ENCODE measurements at places on chromosomes 4 and X.

DNA sequence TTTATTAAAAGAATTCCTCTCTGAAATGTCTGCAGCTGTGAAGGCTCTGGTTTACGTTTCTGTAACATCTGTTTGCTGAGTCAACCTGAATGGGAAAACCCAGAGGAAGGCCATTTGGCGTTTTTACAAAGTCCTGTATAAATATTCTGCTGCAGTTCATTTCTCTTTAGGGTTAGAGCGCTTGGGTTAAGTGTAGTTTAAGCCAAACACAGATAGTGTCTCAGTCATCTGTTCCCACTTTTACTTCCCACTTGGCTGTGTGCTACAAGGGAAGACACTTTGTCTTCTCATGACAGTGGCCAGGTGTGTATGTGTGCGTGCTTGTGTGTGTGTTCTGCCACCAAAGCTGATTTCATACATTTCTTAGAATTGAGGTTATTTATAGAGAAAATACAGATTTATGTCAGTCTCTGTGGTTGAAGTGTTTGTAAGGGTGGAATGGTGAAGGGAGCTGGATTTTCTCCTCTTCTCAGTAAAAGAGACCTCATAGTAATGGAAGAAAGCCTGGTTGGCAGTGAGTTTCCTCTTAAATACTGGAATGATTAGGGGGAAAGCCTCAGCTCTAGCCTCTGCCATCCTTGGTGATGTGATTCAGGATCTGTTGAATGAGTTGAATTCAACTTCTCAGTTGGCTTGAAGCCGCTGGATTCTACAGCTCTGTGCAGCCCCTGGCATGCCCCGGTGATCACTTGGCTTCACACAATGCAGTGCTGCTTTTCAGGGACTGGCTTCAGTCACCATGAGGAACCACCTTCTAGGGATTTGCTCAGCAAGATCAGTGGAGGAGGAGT, 50.6 kb downstream of the JADE1 start:
- no peak for DNase-seq

GRCh38 chr4:163139048-163139447, 27.6 kb downstream of the NAF1 start:
- DNase-seq: no peak

DNA sequence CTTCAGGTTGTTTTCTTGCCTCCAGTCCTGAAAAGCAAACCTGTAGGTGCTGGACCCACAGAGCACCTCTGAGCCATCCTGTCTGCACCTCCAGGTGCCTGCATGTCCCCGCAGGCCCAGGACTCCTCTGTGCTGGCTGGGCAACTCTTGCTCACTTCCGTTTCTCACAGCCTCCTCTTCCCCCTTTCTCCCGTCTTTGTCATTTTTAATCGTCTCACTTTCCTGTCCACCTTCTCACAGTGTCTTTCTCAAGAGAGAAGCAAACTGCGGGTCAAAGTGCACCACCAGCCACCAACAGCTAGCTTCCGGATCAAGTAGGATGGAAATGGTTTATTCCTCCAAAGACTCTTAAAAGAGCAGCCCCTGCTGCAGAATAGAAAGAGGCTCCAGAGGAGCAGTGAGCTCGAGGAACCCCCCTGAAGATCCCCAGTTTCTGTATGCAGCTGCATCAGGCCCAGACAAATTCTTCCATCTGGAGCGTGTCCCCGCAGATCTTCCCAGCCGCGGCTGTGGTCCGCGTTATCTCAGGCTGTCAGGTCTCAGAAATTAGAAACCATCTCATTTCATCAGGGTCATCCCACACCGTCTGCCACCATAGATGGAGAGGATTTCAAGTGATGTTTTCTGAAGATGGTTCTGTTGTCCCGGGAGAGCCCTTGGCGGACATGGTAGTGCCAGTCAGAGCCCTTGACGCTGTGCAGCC, 87.7 kb downstream of the FHDC1 start:
- no peak for DNase-seq

DNA sequence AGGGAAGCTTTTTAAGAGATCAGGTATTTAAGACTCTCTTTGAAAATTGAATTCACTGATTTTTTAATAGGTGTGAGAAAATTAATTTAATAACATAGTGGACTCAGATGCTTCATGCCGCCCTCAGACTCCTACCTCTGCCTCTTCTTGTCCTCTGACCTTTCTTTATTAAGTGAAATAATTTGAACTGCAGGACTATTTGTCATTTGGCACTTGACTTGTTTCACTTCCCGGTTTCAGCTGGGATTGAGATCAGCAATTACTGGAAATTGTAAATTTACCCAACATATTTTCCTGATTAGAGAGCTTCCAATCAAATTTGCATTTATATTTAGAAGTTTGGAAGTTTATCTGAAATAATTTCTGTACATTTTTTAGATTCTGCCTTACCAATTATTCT, 116.8 kb downstream of the CBR4 start:
- no peak for DNase-seq

DNA sequence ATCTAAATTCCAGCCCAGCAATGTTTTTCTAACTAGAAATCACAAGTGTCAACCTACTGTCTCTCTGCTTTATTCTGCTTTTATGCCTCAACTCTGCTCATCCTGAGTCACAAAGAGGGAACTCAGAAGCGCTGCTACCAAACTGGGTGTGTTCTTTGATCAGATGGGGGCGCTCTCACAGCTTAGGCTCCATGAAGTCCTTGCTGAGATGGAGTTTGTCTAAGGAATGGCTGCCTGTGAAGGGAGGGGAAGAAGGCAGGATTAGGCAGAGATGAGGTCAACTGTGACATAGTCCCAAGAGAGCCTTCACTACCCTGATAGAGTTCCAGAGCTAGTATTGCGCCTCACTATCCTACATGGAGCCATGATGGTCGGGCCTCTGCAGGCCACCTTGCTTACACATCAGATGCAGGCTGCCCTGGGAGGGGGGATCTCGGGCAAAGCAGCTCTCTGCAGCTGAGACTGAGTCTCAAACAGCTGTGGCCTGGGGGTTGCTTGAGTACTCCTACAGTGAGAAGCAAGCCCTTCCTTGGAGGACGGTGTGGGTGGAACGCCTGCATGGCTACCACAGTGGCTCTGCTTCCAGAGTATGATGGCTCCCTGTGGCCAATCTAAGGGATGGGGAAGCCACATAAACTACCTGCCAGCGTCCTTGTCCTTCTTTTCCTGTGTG, 219.9 kb downstream of the CCNG2 start:
- DNase-seq: no peak

- no peak for DNase-seq
These were observed 10.2 kb upstream of the HPGD start for GRCh38 chr4:174532445-174532844.

GRCh38 chr4:11427121-11427996, 1.3 kb downstream of the HS3ST1 start:
- peak; percentile 33 for DNase-seq

DNA sequence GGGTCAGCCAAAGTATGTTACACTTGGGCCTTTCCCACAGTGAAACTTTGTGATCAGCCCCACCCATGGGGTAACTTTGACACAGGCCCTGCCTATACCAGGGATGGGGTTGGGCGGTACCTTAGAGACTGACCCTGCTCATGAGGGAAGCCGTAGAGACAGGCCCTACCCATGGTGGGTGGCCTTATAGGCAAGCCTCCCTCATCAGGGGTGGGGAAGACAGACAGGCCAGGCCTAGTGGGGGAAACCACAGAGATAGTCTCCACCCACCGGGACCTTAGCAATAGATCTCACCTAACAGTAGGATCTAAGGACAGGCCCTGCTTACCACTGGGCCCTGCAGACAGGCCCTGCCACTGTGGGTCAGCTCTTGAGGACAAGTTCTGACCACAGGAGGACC, 6.8 kb downstream of the PLP2 start:
- DNase-seq: no peak

DNA sequence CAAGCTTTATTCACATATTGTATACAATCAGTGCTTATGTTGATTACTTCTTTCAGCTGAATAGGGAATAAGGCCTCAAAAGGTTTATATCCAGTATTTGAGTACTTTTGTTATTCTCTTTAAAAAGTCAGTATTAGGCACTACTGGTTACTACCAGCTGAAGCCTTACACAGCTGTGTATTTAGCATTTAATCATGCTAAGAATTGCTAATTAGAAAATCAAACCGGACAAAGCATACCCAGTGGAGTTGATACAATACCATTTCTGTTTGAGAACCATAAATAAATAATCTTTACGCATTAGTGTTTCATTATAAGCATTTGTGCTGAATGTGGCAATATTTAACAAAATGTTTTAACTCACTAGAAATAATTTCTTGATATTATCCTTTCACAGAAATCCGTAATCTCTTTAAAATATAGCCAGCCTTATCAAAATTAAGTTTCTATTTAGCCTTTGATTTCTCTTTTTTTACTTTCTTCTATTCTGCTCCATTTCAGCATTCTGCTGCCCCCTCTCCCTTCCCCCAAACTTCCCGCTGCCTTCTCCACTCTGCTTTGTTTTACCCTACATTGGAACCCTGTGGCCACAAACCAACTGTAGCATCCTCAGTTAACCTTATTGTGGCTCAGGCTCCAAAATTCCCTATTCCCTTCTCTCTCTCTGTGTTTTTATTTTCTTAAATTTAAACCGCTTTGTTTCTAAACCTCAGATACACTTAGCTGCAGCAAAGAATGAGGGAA, 37.8 kb downstream of the UGT8 start:
- DNase-seq: no peak

- DNase-seq: no peak
These were observed 151.8 kb downstream of the POU4F2 start for GRCh38 chr4:146790515-146790914.

DNA sequence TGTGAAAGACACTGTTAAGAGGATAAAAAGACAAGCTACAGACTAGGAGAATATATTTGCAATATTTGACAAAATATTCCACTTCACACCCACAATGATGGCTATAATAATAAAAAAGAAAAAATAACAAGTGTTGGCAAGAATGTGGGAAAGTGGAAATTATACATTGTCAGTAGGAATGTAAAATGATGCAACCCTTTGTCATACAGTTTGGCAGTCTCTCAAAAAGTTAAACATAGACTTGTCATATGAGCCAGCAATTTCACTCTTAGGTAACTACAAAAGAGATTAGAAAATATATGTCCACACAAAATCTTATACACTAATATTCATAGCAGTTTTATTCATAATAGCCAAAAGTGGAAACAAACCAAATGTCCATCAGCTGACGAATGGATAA, 5.2 kb upstream of the RADX start:
- no peak for DNase-seq

- DNase-seq: no peak
These were observed 269.7 kb downstream of the HS3ST1 start for GRCh38 chr4:11158971-11159370.

DNA sequence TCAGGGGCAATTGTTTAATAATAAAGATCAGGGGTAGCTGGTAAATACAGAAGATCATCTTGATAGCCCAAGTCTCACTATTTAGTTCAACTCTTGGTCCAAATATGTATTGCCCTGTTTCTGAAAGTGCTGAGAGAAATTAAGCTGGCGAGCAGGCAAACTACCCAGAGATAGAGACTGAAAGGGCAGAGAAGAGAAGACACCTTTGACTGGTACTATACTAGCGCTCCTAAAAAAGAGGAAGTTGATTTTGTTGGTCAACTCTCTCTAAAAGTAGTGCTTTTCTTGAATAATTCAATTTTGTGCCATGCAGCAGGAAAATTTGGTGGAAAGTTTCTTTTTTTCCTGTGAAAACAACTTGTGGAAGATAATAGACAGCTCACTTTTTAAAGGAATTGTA, 64.0 kb downstream of the IGSF1 start:
- no peak for DNase-seq

DNA sequence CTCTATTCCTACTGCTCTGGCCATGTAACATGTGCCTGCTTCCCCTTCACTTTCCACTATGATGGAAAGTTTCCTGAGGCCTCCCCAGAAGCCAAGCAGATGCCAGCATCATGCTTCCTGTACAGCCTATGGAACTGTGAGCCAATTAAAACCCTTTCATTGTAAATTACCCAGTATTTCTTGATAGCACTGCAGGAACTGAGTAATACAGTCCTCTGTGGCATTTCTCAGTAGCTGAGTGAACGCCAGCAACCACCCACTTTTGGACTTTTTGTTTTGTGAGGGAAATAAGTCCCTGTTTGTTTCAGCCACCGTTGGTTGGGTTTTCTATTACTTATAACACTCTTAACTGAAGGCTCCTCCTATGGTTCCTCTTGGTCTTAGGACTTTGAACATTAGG, 104.1 kb downstream of the C4orf51 start:
- no peak for DNase-seq

DNA sequence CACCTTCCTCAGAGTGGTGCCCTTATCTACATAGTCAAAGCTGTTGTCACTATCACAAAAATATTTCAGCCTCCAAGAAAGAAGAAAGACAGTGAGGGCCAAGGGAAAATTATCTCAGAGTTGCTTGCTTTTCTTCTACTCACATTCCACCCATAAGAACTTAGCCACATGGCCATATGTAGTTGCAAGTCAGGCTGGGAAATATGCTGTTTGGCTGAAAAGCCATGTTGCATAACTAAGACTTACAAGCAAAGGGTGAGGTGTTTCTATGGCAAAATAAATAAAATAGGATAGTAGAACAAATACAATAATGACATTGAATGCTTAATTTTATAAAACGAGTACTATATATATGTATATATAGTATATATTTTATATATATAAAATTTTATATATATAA, 365.9 kb upstream of the PABPC4L start:
- no peak for DNase-seq

DNA sequence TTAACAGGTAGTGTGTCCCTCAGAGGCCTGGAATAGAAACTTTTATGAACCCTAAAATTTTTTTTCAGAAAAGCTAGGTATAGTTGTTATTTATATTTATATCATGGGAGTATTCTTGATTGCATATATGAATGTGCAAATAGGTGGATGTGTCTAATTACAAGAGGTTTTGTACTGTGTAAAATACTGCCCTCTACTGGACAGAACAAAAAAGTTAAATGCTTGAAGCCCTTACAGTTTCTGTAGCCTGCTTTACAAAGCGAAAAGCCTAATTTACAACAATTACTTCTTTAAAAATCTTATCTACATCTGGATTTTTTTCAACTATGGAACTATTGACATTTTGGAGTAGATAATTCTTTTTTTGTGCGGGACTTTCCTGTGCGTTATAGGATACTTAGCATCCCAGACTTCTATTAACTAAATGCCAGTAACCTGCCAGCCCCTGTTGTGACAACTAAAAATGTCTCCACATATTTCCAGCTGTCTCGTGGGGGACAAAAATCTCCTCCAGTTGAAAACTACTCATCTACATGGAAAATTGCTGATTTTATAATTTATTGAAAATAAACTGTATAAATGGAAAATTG, 35.1 kb downstream of the ENPEP start:
- DNase-seq: no peak

DNA sequence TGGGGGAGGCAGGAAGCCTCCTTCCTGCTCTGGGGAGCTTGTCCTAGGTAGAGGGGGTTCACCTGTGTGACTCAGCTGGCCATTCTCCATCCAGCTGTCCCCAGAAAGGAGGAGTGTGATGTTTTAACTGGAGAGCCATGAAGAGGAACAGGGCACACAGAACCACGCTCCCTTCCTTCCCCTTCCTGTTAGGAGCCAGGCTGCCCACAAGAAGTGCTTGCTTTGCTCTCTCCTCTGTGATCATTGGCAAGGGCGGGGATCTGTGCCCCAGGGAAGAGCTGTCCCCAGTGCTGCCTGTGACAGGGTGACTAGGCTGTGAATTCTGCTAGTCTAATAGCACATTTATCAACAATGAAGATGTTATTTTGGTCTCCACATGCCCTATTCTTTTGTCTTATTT, 169.6 kb upstream of the GATB start:
- peak; percentile 35 for DNase-seq
